ENCODE measurements at places on chromosomes 5 and 9.

- DNase-seq: no peak
Observed at GRCh38 chr9:124800306-124801259, 23.6 kb downstream of the OLFML2A start.

GRCh38 chr5:33238826-33239695 lies 201.7 kb upstream of the TARS1 start:
- no peak for DNase-seq

- DNase-seq: no peak
Observed at GRCh38 chr5:77003246-77003645, 27.0 kb upstream of the AGGF1 start.

DNA sequence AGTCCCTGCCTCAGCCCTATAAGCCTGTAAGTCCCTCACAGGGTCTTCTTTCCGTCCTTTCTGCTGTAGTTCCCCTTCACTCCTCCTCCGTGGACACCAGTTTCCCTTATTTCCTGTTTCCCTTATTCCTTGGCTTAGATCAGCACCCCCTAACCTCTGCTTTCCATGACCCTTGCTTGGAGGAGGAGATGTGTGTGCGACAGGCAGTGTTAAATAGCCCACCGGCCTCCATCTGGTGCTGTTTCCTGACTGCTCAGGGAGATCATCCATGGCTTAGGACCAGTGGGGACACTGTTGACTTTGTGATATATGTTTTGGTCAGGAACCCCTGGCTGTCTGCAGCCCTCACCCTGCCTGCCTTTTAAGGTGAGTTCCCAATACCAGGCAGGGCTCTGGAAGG lies 34.1 kb upstream of the PSD2 start:
- no peak for DNase-seq

- DNase-seq: no peak
Observed at GRCh38 chr5:87746341-87746740, 333.6 kb upstream of the CCNH start.

DNA sequence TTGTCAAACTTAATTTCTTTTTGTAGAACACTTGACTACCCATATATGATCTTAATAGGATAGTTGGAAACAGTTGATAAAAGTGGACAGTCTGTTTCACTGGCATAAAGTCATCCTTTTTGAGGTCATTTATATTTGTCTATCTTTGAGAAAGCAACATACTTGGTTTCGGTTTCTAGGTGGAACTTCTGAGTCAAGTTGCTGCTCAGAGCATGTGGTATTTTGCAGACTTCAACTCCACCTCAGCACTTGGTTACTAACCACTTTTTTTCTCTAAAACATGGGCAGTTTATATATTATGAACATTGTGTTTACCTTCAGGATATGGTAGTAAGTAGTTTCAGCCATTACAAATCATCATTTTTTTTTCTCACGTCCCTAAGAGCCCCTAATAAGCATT lies 1749.0 kb upstream of the C9orf72 start:
- no peak for DNase-seq

DNA sequence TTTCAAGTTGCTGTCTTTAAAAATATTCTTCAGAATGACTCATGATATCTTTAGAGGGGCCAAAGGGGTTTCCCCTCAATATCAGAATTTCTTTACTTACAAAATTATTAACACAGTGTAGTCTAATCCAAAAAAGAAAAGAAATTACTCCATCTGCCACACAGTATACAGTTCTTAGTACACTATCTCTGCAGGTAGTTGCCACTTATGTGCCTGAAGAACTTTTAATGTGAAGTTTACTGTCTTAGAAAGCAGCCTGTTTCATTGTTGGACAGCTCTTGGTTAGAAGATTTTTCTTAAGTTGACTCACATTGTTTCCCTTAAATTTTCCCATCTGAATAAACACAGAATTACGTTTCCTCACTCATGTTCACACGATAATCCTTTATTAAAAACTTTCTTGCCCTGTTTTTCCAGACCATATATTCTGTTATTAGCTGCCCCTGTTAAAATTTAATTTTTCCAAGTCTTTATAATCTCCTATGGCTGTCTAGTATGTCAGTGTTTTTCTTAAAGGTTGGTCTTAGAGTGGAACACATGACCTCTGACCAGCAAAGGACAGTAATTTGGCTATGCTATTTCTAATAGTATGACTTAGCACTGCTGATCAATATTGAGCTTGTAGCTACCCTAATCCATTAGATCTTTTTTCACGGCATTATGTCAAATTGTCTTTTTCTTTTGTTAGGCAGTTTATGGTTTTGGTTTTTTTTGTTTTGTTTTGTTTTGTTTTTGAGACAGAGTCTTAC lies 21.8 kb upstream of the FKTN start:
- DNase-seq: no peak

DNA sequence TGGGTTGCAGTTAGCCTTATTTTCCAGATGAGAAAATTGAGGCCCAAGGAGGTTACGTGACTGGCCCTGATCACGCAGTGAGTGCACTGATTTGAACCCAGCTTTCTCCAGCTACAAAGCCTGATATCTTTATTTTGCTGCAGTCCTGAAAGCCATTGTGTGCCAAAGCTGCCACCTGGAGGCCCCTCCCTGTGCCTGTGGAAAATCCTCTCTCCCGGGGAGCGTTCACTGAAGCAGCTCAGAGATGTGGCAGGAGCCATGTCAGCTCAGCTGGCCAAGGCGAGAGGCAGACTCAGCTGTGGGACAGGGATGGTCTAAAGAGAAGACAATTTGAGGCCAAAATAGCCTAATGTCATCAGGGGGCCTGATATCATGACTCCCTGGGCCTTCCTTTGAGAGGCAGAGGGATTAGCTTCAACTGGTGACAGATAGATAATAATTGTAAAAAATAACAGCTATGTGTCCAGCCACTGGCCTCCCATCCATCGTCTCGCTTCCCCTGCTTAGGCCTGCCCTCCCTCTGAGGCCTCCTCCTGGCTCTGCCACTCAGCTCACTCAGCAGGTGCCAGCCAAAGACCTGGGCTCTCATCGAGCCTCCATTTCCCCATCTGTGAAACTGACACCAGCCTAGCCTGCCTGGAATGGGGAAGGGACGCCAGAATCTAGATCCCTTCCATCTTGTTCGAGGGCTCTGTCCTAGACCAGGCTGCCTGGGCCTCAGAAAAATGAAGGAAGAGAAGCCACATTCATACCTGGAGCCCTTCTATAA lies 74.3 kb upstream of the GGTA1 start:
- DNase-seq: no peak

- no peak for DNase-seq
Observed at GRCh38 chr9:133520121-133520835, 4.5 kb downstream of the MYMK start.

DNA sequence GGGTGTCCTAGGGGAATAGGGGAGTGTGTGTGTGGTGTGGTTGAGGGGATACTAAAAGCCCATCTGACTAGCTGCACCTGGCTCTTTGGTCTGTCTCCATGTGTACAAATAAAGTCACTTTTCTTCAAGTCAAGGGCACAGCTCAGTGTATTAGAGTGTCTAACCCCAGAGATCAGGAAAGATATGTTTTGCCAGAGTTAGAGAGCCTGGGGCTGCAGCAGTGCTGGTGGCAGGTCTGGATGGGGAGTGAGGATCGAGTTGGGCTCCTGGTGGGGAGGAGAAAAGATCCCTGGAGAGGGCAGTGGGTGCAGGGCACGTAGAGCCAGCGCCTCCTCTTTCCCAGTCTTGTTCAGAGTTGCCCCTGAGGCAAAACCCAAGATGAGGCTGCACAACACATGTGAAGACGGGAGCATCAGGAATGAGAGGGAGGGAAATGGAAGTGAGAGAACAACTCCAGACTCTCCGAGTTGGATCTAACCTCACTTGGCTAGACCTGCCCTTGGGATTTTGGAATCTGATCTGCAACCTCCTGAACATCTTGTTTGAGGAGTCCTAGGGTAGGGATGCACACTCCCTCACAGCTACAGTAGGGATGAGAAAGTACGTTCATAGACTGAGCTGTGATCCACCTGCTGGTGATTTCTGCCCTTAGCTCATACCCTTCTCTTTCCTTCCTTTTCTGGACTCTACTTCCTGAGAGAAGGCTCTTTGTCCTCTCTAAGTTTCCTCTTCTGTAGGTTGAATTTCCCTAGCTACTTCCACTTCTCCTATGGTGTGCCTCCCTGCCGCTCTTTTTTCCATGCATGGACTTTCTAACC lies 309.9 kb downstream of the ZSWIM6 start:
- DNase-seq: no peak

DNA sequence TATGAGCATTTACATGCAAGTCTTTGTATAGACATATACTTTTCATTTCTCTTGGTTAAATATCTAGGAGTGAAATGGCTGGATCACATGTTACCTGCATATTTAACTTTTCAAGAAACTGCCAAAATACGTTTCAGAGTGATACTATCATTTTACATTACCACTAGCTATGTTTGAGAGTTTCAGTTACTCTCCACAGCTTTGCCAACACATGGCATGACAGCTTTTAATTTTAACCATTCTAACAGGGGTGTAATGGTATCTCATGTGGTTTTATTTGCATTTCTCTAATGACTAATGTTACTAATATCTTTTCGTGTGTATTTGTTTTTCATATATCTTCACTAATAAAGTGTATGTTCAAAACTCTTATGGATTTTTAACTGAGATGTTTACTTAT lies 99.8 kb downstream of the DTWD2 start:
- no peak for DNase-seq

DNA sequence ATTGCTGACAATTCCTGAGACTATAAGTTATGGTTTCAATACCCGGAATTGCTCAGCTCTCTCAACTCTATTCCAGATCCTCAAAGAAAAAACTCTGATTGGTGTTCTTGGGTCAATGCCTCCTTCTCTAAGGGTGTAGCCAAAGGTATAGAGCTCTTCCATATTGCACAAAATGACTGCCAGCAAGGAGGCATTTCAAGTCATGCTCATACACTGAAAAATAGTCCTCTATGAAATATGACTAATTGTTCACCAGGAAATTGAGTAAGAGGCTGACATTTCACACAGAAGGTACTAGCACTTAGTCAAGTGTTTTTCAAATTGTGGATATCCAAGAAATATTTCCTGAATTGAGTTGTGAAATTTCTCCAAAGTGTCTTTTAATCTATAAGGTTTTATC lies 111.1 kb upstream of the KLF9 start:
- DNase-seq: no peak

- no peak for DNase-seq
Observed at GRCh38 chr9:97633859-97634490, 354 bp downstream of the NCBP1 start.

DNA sequence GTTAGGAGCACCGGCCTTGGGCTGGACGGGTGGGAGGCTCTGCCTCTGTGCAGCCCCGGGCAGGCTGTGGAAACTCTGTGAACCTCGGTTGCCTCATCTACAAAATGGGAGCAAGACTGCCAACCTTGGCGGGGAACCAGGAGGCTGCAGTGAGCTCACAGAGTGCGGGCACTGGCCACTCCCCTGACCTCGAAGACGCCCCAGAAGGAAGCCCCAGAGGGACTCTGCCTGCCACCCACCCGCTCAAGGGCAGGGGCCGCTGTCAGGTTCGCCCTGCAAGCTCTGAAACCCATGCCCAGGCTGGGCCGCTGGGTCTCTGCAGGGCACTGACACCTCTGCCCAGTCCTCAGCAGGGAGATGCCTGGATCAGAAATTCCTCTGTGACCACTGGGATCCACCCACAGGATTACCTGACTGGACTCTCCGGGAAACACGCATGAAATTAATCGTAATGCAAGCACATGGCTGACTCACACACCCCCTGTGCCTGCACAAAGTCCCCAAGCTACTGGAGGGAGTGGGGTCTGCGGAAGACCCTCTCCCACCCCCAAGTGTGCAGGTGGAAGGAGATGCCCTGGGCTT lies 7.4 kb downstream of the CCDC187 start:
- no peak for DNase-seq

- DNase-seq: no peak
Observed at GRCh38 chr9:132237481-132237880, 75.6 kb downstream of the NTNG2 start.

GRCh38 chr9:111728617-111729366 lies 65.9 kb downstream of the SHOC1 start:
- DNase-seq: no peak

DNA sequence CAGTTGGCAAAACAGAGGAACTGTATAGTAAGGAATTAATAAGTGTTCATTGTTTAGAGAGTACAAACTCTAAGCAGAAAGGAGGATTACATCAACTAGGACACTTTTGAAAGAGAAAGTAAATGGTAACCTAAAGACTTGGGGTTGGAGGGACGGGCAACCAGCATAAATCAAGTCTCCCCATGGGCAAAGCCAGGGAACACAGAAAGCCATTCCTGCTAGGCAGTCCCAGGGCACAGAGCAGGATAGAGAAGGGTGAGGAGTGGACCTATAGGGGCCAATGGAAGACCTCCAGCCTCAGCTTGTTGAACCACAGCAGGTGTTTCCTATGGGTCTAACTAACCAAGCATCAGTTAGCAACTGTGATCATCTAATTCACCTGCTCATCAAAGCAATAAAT lies 9.2 kb upstream of the ERAP1 start:
- no peak for DNase-seq

DNA sequence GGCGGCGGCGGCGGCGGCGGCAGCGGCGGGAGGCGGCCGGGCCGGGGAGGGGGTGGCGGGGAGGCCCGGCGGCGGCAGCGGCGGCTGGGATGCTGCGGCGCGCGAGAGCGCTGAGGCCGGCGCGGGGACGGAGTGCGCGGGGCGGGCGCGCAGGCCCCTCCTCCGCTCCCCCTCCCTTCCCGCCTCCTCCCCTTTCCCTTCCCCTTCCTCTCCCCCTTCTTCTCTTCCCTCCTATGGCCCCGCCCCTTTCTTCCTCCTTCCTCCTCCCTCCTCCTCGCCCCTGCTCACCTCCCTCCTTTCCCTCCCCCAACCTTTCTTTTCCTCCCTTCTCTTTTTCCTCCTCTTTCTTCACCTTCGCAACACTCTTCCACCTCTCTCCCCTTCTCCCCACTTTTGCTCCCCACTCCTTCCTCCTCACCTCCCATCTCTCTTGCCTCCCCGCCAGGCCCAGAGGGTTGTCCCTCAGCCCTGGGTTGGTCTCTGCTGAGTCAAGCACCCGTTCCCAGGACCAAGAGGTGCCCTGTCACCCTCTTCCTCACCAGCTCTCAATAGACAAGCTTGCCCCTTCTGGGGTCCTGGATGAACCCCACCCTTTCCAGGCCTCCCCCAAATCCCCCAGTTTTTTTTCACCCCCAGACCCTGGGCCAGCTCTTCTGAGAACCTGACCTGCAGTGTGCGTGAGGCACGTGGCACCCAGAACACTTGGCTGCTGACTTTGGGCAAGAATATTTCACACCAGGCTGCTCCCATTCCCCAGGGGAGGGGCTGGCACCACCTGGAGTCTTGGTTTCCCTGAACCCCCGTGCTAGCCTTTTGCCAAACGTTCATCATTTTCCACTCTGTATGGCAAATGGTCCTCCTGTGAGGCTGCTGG lies at the start of gene SEMA4D:
Gene SEMA4D, minus strand, starts transcription at position 136 of the 874 bp plus-strand sequence. CDS start 92,657 bp downstream, outside the sequence.
- DNase-seq: peak; percentile 59

GRCh38 chr5:56833325-56833724 lies 18.0 kb downstream of the MAP3K1 start:
- no peak for DNase-seq

GRCh38 chr9:69314547-69314946 lies 10.5 kb upstream of the ENTREP1 start:
- DNase-seq: no peak

- DNase-seq: no peak
Observed at GRCh38 chr5:169636477-169637084, 494 bp upstream of the DOCK2 start.

DNA sequence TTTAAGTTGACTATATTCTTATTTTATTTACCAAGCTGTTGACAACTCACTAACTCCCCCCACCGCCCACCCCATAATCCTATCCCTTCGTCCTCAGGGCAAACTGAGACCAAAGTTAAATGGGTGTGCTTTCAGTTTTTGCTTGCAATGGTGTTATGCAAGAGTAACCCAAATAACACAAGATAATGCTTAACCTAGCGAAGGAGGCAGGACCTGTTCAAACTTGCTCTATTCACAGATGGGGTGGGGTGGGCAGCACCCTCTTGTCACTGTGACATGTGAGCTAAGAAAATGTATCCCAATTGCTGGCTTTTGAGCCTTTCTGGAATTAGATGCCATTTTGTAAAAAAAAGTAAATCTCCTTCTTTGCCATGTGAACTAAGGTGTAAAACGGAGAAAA lies 40.4 kb downstream of the GLIS3 start:
- no peak for DNase-seq
